Esophagus squamous epithelium (tissue), 5 donors: ENCODE measurements at places on chromosomes 6 and 20.

- DNase-seq: no peak
These were observed 8.9 kb downstream of the NT5E start for GRCh38 chr6:85458782-85459181.

GRCh38 chr20:680638-681187 is 5.1 kb upstream of the SCRT2 start:
- no peak for DNase-seq

DNA sequence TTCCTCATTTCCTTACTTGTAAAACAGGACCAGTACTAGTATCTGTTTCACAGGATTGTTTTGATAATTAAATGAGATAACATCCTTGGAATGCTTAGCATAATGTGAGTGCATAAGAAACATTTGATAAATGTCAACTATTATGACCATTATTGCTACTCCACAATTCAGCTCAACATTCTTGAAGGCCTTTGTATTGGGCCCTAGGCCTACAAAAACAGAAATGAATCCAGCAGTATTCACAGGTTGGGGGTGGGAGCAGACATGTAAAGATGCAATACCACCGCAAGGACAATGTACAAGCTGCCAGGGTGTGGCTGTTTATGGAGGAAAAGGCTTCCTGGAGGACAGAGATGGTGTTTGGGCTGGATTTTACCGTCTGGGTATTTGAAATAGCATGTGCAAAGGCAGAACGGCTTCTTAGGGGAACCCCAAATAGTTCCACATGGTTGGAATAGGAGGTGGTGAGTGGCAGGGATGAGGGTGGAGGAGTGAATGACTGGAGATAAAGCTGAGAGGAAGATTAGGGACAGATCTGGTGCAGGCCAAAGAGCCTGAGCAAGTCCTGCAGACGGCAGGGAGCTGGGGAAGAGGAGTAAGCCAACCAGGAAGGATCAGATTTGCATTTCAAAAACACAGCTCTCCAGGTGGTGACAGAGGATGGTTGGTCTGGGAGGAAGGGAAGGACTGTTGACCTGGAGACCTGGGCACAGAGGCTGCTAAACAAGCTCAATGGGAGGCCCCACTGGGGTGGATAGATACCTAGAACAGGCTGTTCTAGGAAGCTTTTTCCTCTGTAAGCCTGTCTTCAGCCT is 57.0 kb upstream of the EPB41L1 start:
- no peak for DNase-seq

DNA sequence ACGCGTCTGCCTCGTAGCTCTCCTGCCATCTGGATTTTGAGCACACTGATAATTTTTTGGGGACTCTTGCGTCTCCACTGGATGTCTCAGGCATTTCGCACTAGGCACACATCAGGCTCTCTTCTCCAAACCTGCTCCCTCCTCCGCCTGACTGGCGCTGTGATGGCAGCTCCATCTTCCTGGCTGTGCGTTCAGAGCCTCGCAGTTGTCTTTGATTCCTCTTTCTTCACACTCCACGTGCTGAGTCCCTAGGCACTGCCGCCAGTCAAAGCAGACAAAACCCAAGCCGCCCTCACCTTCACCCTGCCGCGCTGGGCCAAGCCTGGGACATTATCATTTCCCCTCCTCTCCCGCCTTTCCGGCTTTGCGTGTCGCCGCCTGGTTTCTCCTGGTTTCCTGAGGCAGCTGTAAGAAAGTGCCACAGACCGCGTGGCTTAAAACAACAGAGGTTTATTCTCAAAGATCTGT is 778 bp downstream of the PSMG4 start:
- DNase-seq: no peak

GRCh38 chr6:71333697-71334096 is 45.1 kb downstream of the OGFRL1 start:
- no peak for DNase-seq

- no peak for DNase-seq
These were observed 10.6 kb upstream of the WFDC8 start for GRCh38 chr20:45589725-45590124.

DNA sequence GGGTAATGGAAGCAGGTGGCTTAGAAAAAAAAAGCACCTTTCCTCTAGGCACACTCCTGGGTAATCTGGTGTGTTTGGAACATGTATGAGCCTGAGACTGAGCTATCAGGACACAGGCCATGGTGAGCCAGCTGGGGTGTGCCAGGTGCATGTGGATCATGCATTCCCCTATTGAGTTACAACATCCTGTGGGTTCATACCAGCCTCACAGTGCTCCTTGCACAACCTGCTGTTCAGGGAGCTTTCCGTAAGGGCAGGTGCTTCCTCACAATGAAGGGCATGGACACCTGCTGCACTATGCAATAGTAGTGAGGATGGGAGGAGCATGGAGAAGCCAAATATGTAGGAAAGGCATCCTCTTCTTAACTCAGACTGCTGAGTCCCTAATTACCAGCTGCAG is 197.2 kb upstream of the SUPT3H start:
- no peak for DNase-seq
